ENCODE measurements at places on chromosomes 5 and 9.

DNA sequence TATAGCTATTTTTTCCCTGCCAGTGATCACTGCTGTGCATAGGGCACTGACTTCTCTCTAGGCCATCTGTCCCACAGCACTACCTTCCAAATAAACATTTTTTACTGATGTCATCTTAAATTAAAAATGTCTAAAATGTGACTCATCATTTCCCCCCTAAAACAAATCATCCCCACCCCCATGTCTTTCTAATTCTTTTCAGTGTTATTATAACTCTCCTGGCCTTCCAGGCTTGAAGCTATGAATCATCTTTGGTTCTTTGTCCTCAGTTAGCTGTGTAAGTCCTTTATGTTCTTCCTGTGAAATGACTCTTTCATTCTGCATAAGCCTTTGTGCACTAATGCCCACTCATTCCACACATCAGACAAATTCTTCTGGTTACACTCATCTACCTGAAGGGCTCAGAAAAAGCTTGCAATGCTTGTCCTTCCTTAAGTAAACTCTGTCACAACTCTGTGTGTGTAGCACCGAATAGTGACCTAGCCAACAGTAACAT is 78.1 kb downstream of the CFAP95 start:
- peak; percentile 33 for DNase-seq

GRCh38 chr9:84748112-84748511 is 78.6 kb downstream of the NTRK2 start:
- no peak for DNase-seq

DNA sequence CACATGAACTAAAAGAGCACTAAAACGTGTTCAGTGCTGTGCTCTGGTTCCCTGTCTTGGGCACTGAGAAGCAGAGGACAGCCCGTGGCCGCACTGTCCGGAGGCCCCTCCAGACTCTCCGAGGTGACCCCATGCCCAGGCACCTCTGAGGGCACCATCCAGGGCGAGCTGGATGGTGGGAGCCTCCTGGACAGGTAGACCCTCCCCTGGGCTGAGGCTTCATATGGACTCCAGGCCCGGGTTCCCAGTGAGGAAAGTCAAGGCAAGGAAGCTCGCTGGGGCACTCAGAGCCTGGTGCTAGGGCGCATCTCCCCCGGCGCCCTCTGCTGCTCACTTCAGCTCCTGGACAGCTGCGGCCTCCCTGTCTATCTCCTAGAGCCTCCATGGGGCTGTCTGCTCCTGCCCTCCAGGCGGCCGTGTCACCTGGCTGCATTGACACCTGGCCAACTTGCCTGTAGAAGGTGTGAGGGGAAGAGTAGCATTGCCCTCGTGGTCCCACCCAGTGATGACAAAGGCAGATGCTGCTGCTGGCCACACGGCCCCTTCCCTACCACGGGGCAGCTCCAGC is 178.2 kb upstream of the IRX1 start:
- no peak for DNase-seq

- DNase-seq, result no peak
These were observed 313.8 kb downstream of the FAM170A start for GRCh38 chr5:119943148-119943547.

DNA sequence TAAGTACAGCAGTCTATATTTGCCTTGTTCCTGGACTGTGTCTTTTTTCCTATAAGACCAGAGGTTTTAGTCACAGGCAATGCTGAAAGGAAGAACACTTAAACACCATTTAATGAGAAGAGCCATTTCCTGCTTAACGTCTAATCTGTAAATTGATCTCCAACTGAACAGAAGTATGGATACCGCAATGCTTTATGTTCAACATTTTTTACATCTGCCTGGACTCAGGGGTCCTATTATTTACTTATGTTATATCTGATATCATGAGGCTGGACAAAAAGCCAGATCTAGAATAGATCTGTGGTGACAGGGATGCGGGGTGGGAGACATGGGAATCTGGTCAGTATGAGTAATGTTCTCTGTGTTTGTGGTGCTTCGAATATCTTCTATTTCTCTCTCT is 334.6 kb upstream of the MPDZ start:
- DNase-seq, result no peak

DNA sequence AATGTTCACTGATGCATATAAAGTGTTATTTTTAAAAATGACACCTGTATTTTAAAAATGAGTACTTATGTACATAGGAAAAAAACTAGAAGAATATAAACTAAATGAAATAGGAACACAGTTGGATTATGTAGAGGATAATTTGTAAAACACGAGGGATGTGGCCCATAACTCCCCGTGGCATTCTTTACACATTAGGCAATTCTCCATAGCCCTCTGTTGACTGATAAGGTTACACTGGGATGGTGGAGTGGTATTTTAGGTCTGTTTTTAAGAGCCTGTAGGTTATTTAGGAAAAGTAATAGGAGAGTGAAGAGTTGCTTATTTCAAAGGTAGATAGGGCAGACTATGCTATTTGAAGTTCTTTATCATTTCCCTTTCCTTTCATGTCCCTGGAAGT is 1.8 kb downstream of the CAVIN4 start:
- DNase-seq, result no peak

- no peak for DNase-seq
These were observed 75.7 kb downstream of the AMBP start for GRCh38 chr9:114002271-114002985.

DNA sequence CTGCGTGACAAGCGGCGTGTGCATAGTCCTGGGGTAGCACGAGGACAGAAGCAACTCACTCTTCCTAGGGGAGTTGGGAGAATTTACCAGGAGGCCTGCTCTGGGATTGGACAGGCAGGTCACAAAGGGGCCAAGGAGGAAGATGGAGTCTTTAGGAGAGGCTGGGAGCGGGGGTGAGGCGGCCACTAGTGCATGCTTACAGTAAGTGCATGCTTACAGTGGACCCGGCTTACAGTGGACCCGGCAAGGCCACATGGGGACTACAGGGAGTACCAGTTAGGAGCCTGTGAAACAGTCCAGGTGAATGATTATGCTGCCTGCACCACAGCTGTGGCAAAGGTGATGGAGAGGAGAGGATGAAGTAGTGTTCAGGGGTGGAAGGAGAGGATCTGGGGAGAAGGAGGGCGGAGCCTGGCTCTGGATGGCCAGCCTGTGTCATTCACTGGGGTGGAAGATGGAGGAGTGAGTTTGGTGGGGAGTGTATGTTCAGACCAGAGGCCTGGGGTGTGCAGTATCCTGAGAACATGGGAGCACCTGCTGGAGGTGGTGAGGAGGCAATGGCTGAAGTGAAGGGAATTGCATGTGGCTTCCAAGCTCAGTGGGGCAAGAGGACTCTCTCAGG is 78.7 kb downstream of the CRB2 start:
- DNase-seq, result no peak

GRCh38 chr5:136927571-136927970 is 562.2 kb upstream of the TRPC7 start:
- DNase-seq, result no peak

- DNase-seq, result no peak
These were observed 294.7 kb upstream of the DMRT1 start for GRCh38 chr9:546797-547223.

DNA sequence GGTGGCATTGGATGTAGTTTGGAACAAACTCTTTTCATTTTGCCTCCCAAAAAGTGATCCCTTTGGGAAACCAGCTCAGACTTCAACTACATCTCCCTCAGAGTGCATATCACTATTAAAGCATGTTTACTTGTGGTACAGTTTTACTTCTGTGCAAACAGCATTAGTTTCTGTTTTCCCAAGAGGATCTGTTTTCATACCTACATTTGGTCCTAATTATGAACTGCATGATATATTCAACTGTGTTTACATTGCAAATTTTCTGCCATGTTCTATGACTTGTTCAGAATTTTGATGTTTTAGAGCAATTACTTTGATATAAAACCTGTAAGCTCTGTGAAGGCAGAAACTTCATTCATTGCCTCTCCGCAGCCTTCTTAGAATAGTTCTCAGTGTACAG is 681.5 kb upstream of the ACO1 start:
- no peak for DNase-seq

DNA sequence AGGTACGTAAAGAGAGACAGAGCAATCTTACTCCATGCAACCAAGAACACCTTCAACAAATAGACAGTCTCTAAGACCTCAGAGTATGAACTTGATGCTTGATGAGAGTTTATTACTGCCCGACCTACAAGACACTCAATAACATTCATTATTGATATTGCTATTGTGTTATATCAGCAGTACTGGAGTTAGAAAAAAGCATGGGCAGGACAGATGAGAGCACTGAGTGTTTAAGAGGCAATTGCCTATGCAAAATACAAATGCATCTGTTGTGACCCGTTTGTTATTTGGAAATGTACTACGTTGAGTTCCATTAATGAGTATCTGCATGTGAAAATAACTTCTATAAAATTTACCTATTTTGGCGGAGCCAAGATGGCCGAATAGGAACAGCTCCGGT is 8.1 kb upstream of the MARCOL start:
- no peak for DNase-seq

- no peak for DNase-seq
These were observed 220.0 kb downstream of the TSSK1B start for GRCh38 chr5:113214606-113215323.

GRCh38 chr5:122653087-122654017 is 121.5 kb upstream of the SNX2 start:
- DNase-seq, result no peak

DNA sequence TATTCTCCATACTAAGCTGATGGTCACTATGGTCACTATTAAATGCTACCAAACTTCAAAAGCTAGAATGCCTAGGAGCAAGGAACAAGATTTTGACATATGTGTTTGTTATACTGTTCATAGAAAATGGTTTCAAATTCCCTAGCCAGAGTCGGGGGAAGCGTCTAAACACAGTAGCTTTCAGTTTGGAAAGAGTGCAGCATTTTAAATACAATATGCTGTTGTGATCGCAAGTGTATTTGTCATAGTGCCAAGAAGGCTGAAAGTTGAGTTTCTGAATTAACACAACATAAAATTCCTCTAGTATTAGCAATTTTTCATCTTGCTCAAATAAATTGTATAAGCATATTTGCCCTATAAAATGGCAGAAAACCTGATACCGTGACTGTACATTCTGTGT is 280.4 kb downstream of the ZNF608 start:
- DNase-seq, result no peak

DNA sequence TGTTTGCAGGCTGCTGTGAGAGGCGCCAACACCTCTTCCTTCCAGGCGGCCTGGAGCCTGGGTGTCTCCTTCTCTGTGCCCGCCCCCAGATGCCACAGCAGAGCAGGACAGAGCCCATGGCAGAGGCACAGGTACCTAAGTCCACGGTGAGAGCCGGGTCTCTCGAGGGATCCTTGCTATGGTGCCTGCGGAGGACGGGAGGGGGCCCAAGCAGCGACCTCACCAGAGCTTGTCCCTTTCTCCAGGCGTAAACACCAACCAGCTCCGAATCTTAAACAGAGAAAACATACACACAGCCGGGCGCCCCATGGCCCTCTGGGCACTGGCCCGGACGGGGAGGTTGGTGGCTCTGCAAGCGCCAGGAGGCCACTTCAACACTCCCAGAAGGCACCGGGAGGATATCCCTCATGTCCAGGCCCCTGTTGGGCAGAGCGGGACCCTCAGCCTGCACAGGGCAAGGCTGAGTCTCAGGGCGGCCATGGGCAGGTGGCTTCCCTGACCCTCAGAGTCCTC is 11.8 kb downstream of the CCDC187 start:
- no peak for DNase-seq

- peak; percentile 9 for DNase-seq
These were observed 2.4 kb upstream of the SMC2 start for GRCh38 chr9:104091708-104092107.
